ENCODE measurements at places on chromosomes 1 and 21.

- no peak for DNase-seq
These were observed 41.5 kb downstream of the STYXL2 start for GRCh38 chr1:167135281-167135840.

- no peak for DNase-seq
These were observed 3.6 kb downstream of the DENND4B start for GRCh38 chr1:153942766-153943549.

DNA sequence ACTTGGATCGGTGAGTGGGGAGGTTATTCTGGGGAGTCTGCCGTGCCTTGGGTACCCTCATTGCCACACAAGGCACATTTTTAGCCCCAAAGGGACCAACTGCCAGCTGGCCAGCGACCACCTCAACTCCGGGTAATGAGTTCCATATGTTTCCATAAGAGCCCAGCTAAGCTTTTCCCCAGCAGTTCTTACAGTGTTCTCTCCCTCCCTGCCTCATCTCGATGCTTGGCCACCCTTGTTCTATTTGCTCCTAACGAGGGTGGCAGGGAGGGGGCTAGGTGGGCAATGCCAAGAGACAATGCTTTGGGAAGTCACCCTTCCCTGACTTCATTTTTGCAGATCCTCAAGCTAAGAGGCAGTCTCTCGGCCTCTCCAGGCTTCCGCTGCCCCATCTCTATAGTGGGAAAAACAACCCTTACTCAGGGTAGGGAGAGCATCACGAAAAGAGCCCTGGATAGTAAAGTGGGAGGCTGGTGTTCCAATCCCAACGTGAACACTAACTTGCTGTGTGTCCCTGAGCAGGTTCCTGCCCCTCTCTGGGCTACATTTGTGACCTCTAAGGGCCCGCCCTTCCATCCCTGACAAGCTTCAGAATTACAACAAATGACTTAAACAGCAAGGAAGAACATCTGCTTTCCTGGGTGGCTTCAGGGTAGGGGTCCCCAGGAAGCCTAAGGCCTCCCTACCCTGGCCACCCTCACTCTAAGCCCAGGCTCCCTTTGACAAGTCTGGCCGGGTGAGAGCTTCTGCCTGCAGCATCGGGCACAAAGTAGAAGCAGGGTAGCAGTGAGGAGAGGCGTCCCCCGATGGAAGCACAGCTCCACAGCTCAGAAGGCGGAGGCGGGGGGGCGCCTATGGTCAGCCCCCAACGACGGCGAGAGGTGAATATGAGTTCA is 5.8 kb downstream of the ID3 start:
- DNase-seq, result no peak

GRCh38 chr1:201696217-201696761 is 132.7 kb upstream of the IPO9 start:
- no peak for DNase-seq

DNA sequence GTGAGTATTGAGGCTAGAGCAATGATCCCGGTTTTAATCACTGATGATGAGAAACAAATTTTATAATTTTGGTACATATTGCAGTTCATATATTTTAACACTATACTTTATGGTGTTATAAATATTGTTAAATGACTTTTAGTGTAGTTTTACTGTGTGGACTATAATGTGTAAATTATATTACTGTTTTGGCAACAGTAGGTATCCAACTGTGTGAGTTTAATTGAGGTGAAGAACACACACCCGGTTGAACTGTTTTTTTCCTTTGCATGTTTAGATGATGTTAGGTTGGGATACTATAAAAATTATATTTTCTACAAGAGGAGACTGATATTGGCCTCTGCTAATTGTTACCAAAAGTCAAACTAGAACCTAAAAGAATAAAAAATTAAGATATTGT is 166.5 kb downstream of the SDCCAG8 start:
- no peak for DNase-seq

GRCh38 chr1:67257173-67257535 is 50.5 kb upstream of the IL12RB2 start:
- DNase-seq, result no peak

- DNase-seq, result no peak
These were observed 34.2 kb downstream of the LMO4 start for GRCh38 chr1:87362834-87363426.

- no peak for DNase-seq
These were observed 49.3 kb downstream of the RAB3GAP2 start for GRCh38 chr1:220222939-220223338.

DNA sequence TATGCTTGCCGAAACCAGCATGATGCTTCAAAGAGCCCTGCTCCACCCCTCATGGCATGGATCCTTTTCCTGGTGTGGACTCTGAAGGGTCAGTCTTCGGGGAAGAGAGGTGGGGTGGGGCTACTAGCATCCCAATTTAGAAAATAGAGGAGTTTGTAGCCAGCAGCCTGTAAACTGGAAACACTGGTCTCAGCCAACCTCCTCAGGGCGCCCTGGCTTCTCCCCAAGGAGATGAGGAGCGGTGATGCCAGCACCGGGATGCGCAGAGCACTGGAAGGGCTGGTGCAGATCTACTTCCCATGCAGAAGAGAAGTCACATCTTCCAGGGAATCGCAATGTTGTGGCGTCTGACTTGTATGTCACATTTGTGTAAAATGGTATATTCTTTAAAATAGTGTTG is 6.4 kb upstream of the IKBKE start:
- DNase-seq, result no peak

GRCh38 chr1:75202751-75203150 is 68.6 kb downstream of the LHX8 start:
- DNase-seq, result no peak

DNA sequence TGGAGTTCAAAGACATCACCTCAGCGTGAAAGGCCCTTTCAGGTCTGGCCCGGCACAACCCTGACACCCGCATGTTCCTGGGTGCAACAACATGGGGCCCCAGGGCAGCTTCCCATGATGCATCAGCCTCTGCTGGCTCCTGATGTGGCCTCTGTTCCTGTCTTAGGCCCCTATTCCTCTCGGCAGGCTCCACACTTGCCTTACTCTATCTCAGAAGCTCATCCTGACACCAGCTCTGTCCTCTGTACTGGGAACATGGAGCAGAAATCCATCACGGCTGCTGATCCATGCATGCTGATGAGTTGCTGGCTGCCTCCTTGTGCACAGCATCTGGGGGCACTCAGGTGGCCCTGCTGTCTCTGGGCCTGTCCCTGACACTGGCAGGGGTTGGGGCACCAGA is 74.6 kb downstream of the ADARB1 start:
- DNase-seq, result no peak

DNA sequence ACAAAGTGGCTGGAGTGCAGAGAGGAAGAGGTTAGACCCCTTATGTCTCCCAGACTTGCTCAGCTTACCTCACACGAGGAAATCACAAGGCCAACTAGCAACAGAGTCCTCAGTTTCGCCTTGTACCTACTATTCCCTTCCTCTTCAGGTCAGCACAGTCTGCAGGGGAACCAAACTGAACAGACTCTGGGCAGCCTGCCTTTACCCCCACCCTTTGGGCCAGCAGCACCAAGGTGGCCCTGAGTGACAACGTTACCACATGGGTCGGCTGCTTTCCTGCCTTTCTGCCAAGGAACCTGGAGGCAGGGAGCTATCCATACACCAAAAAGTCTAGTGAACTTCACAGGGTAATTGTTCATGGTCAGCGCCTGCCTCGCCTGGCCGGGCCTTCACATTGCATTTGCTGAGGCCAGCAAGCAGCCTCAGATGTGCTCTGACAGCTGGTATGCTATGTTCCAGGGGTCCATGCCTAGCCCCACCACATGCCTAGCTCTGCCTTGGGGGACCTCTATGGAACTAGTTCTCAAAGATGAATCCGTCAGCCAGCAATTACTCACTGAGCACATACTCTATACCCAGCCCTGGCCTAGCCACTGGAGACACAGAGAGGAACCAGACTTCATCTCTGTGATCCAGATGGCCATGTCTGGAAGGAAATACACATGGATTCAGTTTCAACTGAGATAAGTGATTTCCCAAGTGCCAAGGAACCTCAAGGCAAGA is 69.6 kb downstream of the DMAP1 start:
- DNase-seq, result no peak

- DNase-seq, result no peak
These were observed 144.0 kb downstream of the ROR1 start for GRCh38 chr1:63917571-63918417.

- no peak for DNase-seq
These were observed 65.8 kb downstream of the NOS1AP start for GRCh38 chr1:162135271-162135775.

DNA sequence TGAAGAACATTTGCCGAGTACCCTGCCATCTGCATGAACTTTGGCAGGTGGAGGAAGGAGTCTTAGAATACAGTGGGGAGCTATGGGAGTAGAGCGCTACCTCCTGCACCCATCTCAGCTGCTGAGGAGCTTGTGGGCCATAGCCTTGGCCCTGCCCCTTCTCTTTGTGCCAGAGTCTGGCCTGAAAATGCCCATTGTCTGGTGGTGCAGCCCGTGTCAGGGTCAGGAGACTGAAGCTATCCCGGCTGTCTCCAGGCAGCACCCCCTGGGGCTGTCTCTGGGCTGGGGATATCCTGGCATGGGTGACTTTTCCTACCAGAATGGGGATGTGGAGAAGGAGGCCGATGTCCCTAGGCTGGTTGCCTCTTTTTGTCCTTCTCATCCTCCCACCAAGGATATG is 7.3 kb downstream of the IPO13 start:
- no peak for DNase-seq

GRCh38 chr1:228336308-228337030 is 70.2 kb downstream of the TRIM11 start:
- DNase-seq, result no peak

GRCh38 chr1:233281711-233282581 is 13.6 kb downstream of the PCNX2 start:
- DNase-seq, result no peak

- no peak for DNase-seq
These were observed 27.4 kb upstream of the FOXD3 start for GRCh38 chr1:63294803-63295594.

DNA sequence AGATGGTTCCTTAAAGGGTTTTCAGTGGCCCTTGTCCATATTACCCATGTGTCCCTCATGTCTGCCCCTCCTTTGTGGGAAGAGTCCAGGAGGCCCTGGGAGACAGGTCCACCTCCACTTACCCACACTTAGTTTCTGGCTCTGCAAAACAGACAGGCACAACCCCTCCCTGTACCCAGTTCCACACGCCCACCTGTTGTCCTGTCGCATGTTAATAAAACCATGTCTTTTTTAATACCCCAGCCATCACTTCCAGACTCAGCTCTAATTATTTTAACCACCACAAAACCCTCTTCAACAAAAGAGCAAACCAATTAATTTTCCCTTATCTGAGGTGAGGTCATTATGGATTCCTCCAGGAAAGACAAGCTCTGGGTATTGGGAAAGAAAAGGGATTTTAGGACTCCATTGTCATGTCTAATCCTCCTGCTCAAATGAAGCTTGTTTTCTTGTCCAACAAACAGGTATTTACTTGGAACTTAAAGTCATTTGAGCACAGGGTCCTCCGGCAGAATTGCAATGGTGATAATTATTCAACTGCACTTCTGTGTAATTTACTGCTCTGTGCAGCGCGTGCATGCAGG is 68.9 kb downstream of the CCDC185 start:
- DNase-seq, result no peak

GRCh38 chr1:168736520-168736919 is 7.5 kb upstream of the DPT start:
- no peak for DNase-seq

- no peak for DNase-seq
These were observed 218.6 kb downstream of the GRIK1 start for GRCh38 chr21:29721221-29721620.
